CD8-positive, alpha-beta memory T cell (primary cell): ENCODE measurements at places on chromosomes 16 and 17.
A peak's percentile ranks its signal among the peaks of the same experiment; 100 is the strongest.

- DNase-seq = no peak
Measured at GRCh38 chr17:12992676-12993075, 25.2 kb downstream of the ELAC2 start.

- peak; percentile 39 for DNase-seq
Measured at GRCh38 chr17:58084317-58084981, 1.2 kb downstream of the DYNLL2 start.

- DNase-seq = no peak
Measured at GRCh38 chr17:73616120-73616872, 27.9 kb downstream of the SDK2 start.

GRCh38 chr17:76036497-76037261 is 9.6 kb upstream of the EVPL start:
- DNase-seq = no peak

- no peak for DNase-seq
Measured at GRCh38 chr17:64355536-64356303, 34.9 kb downstream of the PECAM1 start.

DNA sequence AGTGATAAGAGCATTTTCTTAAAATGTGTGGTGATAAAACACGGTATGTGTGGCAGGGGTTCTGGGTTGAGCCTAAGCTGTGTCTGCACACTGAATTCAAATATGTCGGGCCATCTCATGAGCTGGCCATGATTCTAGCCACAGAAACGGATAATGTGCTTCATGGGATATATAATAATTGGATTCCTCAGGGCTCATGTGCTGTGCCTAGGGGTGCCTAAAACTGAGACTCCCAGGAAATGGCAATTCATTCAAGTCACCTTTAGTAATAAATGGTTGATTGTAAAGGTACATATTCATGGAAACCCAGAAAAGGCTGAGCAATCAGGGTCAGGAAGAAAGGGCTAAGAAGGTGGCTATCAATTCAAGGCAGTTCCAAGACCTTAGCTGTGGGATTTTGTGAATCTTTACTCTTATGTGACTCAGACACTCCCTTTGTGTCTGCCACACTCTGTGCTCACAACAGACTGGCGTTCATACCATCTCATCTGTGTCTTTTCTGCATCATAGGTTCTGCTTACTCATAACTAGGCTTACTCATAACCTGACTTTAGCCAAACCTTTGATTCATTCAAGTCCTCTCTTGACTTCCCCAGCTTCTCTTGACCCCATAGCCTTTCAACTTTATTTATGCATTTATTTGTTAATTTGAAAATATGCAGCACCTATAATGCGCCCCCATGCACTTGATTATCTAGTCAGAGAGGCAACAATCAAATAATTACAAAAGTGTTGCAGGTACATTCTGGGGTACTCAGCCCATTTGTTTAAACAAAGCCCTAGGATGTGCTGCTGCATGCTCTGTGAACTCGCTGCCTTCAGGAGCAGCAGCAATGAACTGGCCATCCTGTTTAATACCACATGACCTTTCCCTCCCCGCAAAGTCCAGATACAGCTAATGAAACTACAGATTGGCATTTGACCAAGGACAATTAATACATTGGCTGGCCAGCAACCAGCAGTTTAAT is 28.4 kb upstream of the MED13 start:
- no peak for DNase-seq

DNA sequence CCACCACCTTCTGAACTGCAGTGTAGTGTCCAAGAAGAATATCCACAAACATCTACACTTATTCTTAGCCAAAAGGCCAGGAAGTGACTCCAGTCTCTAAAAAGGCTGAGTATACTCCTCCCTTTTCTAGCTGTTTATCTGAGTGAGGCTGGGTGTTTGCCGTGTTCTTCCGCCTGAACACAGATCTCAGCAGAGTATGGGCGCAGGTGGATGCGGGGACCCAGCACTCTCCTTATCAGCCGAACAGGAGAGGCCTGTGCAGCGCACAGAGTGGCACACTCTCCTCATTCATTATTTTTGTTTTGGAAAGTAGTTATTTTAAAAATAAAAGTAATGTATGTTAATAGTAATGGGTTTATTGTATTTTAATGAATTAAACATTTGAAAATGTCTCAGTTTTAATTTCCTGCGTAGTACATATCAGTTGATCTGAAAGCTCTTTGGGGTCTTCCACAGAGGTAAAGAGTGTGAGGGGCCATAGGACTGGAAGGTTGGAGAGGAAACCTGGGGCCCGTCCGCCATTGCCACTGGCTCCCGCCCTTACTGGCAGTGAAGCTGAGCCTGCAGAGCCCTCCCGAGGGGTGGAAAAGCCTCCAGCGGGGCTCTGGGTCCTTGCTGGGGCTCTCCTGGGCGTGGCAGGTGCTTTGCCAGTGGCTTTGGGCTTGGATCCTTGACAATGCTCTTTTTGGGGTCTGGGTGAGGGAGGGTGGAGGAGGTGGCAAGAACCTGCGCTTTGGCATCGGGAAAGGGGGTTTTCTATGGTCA is 53.8 kb downstream of the PDPK1 start:
- DNase-seq = no peak

- no peak for DNase-seq
Measured at GRCh38 chr17:55763856-55764255, 13.0 kb downstream of the PCTP start.

DNA sequence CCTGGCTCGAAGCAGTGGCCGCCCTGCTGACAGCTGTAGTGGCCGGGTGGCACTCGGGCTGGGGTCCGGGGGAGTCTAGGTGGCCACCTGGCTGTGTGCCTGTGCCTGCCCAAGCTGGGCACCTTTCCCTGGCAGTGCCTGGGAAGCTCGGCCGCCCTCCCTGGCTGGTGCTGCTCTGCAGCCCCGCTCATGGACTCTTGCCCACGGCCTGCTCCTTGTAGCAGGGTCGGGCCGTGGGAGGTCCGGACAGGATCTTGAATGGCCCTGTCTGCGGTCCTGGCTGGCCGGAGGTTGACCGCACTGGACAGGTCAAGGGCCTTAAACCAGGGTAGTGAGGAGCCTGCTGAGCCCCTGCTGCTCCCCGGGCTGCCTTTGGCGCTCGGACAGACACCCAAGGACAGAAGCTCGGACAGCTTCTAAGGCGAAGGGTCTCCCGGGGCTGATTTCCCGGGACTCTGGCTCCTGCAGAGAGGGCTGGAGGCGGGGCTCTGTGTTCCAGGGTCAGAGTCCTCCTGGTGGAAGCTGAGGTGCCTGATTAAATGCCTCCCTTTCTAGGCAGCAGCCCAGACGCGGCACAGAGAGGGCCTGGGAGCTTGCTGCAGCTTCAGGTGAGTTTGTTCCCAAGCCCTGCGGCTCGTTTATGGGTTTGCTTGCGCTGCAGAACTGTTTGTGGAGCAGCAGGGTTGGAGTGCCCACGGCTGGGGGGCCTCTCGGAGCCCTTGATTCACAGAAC is 6.0 kb downstream of the CAPN15 start:
- DNase-seq = no peak

- no peak for DNase-seq
Measured at GRCh38 chr16:1713331-1713730, 7.3 kb downstream of the MAPK8IP3 start.
